Stimulated activated CD4-positive, alpha-beta T cell treated with anti-CD3 and anti-CD28 coated beads, Interleukin-12 subunit alpha, Interleukin-12 subunit beta, amount 100 ng/mL, for 24 hours (primary cell): ENCODE measurements at places on chromosomes 7 and 10.

DNA sequence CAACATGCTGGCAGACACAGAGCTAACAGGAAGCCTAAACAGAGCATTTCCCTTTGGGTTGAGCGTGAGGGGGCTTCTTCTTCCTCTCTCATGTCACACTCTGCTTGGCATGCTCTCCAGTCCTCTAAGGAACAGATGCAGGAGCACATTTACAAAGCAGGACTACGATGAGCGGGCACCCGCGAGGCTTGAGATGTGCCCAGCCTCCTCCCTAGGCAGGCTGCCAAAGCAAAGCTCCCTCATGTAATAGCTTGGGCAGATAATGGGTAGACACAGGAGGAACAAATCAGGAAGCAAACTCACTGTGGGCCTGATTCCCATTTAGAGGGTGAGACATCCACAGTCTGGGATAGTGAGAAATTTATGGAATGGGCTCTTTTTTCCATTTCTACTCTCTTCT is 519.1 kb downstream of the NRG3 start:
- DNase-seq = no peak

DNA sequence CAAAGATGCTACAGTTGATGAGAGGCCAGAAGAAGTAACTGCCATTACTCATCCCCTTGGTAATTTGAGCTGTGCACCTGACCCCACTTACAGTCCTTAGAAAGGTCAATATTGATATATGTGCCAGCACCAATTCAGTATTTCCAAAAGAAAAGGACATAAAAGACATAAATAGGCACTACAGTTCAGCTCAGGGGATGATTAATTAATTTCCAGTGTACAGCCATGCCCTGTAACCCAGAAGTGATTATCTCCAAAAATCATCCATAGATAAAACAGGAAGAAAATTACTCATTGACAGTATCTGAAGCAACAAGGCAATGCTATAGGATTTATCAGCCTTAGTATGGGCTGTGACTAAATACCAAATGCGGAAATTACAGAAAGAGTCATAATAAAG is 82.4 kb downstream of the PHYHIPL start:
- DNase-seq = no peak

DNA sequence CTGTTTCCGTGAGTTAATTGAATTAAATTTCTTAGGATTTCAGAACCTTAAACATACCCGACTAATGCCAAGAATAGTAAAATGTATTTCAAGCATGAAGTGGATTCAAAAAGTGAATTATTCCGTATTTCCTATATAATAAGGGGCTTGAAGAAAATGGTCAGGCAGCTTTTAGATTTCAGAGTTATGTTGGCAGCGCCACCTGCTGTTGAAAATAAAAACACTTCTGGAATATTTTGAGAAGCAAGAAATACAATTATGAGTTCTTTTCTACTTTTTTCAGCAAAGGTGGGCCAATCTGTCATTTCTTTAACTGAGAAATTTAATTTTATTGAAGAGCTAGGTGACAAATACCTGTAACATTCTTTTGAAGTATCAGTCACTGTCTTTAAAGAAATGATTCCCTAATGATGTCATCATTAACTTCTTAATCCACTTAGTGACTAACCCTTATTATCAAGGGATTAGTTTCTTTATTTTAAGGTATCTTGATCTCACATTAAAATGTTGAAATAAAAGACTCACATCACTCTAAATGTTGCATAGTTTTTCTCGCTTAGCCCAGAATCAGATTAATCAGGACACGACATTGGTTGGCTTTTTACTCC is 36.6 kb upstream of the AGR3 start:
- no peak for DNase-seq

DNA sequence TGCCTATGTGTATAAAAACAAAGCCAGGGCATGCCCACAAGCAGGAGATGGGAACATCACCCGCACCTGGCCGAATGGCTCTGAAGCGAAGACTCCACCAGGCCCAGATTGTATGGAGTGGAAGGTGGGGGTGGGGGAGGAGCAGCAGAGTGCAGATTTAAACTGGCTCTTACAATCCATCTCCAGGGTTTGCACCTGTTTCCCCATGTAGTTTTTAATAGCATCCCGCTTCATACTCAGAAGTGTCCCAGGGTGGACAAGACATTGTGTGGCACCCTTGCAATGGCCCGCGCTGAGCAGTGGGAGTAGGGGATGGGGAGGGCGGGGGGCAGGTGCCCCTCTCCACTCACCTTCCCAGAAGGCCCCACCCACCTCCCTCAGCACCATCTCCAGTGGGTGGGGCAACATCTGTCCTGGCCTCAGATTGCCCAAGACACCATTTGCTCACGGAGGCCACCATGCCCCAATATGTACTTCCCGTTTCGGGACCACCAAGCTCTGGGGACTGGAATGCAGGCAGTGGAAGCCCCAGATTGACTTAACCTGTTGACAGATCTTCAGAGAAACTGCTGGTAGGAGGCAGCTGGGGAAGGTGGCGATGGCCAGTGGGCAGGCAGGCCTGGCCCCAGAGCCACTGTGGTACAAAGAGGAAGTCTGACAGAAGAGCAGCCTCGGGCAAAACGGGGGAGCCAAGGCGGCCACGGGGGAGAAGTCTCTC is 23.0 kb downstream of the VSIR start:
- DNase-seq = no peak

- no peak for DNase-seq
Observed at GRCh38 chr7:107345898-107346297, 124.0 kb upstream of the GPR22 start.

GRCh38 chr7:137850972-137851945 is 4.5 kb upstream of the DGKI start:
- DNase-seq = no peak

DNA sequence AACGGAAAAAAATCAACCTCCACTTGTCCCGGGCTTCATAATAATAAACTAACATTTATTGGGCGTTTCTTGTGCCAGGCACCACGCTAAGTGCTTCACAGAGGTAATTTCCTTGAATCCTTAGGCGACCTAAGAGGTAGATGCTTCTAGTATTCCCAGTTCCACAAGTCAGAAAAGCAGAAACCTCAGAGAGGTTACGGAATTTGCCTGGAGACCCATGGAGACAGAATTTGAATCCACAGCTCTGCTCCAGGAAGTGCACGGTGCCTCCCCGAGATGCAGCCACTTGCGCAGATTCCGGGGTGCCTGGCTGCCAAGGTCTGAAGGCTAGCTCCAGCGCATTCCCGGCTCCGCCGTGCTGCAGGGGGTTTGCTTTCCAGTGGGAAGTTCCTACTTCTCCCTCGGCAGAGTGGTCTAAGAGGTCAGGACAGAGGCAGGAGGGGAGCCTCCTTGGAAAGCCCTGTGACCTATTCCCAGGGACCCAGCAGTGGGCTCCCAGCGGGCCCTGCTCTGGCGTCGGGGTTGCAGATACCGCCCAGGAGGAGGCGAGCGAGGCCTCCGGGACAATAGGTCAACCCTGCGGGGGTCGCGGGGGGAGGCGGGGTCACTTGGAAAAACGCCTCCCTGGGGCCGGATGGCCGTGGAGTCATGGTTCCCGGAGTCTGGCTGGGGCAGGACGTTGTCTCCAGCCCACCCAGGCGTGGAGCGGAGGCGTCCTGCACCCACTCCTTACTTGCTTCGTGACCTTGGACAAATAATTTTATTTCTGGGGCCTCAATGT is 10.1 kb upstream of the NKX2-3 start:
- no peak for DNase-seq

GRCh38 chr10:80173466-80173865 is 31.9 kb downstream of the ANXA11 start:
- no peak for DNase-seq

DNA sequence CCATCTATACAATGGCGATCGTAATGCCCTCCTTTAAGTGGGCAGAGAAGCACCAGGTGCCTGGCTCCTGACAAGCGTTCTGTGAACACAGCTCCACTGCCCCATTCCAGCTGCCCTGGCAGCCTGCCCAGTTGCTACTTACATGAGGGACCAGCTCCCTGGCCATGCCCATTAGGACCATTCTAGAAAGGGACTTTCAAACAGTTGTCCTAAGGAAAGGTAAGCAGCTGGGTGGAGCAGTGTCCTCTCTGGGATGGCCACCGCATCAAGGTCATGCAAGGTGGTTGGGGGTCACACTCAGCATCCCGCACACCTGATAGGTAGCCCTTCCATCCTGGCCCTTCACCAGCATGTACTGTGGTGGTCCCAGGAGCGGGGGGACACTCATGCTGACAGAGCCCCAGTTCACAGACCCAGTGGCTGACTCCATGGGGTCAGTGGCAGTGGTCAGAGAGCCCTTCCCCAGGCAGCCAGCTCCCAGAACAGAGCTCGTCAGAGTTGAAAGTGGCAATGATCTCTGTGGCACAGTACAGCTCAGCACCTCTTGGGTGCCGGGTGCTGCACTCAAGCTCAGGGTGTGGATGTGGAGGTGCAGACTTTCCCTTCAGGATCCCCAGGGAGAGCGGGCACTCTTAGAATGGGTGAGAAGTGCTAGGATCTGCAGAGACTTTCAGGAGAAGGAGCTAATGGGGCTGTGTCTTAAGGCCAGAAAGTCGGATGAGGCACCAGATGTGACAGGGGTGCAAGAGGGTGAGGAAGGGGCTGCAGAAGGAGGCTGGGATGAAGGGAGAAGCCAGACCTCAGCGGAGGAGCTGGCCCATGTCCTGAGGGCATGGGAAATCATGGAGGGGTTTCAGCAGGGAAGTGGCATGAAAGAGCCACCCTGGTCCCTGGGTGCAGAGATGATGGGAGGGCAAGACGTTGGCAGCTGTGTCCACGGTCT is 10.9 kb downstream of the MMRN2 start:
- DNase-seq = no peak

DNA sequence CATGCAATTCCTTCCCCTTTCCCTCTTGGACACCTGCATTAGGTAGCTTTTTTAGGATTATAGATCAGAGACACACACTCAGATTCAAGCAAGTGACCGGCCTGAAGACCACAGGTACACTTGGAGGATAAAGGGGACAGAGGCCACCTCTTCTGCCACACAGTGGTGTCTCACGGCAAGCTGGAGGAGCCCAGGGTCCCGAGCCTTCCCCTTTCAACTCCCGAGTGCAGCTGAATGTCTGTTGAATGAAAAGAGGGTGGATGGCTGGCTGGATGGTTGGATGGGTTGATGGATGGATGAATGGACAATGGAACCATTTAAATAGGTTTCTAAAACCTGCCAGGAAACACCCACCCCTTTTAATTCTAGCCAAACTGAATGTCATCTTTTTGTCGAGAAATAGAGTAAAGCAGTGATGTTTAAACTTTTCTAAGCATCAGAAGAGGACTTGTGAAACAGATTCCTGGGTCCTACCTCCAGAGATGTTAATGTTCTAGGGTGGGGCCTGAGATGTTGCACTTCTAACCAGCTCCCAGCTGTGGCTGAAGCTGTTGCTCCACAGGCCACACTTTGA is 49.2 kb upstream of the ZMIZ1 start:
- no peak for DNase-seq

- DNase-seq = no peak
Observed at GRCh38 chr10:94645285-94645684, 38.2 kb upstream of the CYP2C18 start.

DNA sequence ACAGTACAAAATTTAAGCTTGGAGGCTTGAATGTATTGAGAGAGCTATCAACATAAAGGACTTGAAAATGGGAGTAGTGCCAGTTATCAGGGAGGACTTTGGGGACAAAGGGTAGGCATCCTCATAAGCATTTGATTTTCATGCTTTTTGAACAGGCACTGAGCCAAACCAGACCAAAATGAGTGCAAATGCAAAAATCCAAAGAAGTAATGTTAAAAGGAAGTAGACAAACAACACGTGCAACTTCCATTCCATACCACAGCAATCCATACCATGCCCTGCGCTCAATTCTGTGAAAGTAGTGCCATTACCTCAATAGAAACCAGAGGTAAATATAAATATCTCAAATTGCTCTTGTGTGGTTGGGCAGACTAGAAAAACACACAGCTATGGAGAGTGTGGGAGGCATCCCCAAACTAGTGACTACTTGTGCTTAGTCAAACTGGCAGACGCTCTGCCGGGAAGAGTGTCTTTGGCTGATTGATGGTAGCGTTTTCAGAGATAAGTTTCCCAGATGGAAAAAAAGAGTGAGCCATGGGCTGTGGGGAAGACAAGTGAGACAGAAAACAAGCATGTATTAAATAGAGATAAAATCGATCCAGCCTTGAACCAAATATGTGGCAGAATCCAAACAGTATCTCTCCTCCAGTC is 161.5 kb downstream of the CREB5 start:
- no peak for DNase-seq

- no peak for DNase-seq
Observed at GRCh38 chr7:140165422-140165821, 11.4 kb downstream of the KDM7A start.

DNA sequence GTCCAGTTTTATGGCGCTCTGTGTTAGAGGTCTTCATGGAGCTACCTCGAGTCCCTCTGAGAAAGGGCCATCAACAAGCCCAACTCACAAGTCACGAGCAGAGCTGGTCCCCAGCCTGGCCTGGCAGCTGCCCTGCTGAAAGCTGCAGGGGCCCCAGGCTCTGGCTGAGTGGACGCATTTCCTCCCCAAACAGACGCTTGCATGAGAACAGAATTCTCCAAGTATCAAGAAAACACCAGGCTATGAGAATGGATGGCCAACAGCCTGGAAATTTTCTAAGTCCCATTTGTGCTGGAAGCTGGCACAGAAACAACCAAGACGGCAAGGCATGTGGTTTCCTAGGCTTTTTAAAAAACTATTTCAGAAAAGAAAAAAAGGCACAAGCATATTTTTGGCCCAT is 114.8 kb downstream of the FAM53B start:
- DNase-seq = no peak

DNA sequence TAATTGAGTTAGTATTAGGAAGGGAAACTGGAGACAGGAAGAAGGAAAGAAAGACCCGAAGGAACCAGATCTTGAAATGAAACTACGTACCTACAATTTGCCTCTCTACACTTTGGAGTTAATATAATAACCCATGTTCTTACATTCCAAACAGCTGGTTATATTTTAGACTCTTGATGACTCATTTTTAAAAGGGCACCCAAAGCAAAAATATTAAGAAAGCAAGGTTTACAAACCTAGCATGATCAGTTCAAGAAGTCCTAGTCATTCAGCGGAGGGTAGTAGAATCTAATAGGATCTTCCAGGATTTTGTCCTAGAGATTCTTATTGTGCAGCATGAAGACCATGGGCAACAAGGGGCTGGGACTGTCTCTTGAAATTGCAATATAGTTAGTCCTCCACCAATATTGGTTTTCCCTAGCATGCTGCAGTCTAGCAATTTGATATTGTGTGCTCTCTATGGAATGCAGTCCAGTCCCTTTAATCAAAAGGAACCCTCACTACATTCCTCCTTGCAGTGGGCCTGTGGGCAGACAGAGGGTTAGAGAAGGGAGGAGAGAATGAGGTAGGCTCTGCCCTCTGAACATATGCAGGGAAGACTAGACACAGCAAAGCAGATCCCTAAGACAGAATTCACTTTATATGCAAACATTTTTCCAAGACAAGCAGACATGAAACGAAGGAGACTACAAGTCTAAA is 230.3 kb downstream of the INHBA start:
- no peak for DNase-seq
